ENCODE measurements at places on chromosomes 11 and 22.

GRCh38 chr11:16987205-16987568, 27.0 kb downstream of the PLEKHA7 start:
- no peak for DNase-seq

DNA sequence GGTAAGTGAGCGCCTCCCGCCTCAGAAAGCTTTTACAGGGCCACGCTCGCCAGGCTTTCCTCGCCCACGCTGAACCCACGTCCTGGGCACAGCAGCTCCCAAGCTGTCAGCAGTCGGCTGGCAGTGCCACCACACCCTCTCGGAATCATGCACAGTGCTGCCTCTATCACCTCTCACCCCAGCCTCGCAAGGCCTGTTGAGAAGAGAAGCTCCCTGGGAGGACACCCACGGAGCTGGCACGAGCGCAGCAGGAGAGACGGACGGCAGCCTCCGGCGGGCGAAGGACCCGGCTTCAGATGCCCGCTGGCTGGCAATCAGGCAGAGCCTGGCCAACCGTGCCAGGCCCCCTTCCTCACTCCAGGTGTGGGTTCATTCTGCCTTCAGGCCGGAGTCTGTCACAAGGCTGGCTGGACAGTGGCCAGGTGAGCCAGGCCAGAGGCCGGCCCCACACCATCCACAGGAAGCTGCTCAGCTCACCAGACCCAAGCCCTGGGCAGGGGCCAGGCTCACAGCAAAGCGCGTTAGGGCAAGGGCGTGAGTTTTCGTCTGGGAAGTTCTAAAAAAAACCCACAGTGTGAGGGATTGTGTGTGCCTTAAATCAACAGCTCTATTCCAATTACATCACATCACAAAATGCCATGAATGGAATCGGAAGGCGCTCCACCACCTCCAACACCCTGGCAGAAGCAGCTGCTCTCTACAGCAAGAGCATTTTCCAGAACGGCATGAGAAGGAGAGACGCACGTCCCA, 33.2 kb downstream of the TOLLIP start:
- no peak for DNase-seq

GRCh38 chr11:11148596-11148995, 204.5 kb downstream of the CSNK2A3 start:
- no peak for DNase-seq

- DNase-seq: no peak
Observed at GRCh38 chr11:109405671-109406070, 16.3 kb upstream of the C11orf87 start.

- DNase-seq: no peak
Observed at GRCh38 chr11:34341931-34342533, 15.8 kb downstream of the ABTB2 start.

DNA sequence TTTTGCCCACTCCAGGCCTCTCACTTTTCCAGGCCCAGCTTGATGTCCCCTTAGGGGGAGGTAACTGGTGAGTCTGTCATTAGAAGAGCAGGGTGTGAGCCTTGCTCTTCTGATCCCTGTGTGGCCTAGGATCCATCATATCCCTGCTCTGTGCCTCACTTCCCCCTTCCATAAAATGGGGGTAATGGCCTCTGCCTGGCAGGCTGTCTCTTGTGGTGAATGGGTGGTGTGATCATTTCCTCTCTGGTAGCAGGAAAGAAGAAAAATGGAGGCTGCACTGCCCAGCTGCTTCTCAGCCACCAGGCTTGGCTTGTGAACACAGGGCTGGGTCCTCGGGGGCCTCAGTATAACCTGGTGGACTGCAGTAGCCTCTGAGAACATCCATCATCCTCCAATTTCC, 5.6 kb downstream of the ARHGEF17 start:
- no peak for DNase-seq

GRCh38 chr11:8221917-8222495, 41.7 kb downstream of the LMO1 start:
- DNase-seq: no peak

- DNase-seq: no peak
Observed at GRCh38 chr11:76177250-76177686, 29.0 kb downstream of the WNT11 start.

GRCh38 chr11:73160005-73160760, 18.1 kb upstream of the FCHSD2 start:
- DNase-seq: no peak

DNA sequence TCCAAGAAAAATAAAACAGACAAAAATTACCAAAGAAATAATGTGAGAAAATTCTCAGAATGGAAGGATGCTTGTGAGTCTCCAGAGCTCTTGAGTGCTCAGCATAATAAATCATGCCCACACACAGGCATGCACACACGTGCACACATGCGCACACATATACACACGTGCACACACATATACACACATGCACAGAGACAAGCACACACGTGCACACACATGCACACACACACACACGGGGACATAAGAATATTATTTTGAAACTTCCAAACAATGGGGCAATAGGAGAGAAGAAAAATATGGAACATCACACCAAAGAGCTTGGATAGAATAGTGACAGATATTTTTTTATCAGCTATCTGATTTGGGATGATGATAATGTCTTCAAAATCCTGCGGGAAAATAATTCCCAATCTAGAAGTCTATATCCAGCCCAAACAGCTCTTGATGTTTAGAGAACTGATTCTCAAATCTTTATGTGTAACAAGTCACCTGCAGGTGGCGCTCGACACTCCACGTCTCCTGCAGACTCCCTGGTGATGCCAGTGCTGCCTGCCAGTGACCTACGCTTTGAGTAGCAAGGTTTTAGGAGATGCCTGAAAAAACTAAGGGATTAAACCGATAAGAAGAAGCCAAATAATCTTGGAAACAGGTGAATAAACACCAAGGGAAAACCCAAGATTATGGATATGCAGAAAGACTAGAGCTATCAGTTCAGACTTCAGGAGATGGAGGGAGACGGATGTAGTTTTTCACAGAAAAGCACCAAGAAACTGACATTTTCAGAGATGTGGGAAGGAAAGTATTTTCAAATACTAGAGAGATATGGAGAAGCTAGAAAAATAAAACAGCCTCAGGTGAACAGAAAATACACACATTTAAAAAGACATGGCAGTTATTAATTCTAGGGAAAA, 743.6 kb downstream of the ETS1 start:
- no peak for DNase-seq

- no peak for DNase-seq
Observed at GRCh38 chr11:115561116-115561515, 56.9 kb upstream of the CADM1 start.

- DNase-seq: peak; percentile 28
Observed at GRCh38 chr11:19938169-19938856, 222.0 kb downstream of the DBX1 start.

DNA sequence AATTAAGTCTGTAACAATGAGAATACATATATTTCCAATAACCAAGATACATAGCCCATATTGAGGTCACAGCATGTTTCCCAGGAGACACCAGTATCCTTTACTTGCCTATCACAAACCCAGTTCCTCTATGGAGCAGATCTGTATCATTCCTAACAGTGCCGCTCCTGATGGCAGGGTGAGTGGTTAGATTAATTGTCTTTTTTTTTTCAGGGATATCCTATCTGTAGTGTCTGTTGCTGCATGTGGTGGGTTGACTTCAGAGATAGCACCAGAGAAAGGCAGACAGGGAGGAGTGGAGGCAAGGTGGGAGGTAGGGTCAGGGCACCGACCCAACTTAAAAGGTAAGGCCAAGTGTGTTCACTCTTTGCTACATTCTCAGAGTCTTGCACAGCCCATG, 2.8 kb downstream of the MTNR1B start:
- no peak for DNase-seq

DNA sequence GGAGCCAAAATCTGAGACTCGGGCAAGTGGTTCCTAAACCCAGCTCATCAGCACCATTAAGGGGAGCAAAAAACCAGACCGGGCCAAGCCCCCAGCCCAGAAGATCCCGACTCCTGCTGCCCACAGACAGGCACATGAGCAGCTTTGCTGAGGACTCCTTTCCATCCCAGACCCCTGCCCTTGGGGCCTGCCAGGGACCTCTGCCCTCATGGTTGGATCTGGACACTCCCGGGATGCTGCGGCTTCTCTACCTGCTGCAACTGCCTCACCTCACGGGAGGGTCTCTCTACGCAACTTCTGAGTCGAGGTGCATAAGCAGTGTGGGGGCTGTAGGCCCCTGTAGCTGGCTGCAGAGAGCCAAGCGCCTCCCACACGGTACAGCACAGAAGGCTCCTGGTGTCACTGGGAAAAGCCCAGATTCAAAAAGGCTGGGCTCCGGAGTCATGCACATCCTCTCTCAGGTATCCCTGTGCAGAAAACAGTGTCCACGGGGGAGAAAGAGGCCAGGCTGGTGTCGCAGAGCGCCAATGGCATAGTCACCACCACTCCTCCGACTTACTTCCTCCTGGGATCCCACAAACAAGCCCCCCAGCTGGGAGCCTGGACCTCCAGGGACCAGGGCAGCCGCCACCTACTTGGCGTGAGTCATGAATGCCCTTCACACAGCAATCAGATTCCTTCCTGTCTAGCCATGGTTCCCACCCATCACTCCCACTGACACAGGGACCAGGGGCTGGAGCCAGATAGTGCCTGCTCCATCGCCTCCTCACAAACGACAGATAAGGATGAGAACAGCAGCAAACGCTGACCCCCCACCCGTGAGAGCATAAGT, 122.1 kb downstream of the BCR start:
- DNase-seq: no peak

- no peak for DNase-seq
Observed at GRCh38 chr11:87019613-87020271, 18.0 kb upstream of the TMEM135 start.

GRCh38 chr11:76201672-76202412, 4.5 kb downstream of the WNT11 start:
- DNase-seq: no peak

DNA sequence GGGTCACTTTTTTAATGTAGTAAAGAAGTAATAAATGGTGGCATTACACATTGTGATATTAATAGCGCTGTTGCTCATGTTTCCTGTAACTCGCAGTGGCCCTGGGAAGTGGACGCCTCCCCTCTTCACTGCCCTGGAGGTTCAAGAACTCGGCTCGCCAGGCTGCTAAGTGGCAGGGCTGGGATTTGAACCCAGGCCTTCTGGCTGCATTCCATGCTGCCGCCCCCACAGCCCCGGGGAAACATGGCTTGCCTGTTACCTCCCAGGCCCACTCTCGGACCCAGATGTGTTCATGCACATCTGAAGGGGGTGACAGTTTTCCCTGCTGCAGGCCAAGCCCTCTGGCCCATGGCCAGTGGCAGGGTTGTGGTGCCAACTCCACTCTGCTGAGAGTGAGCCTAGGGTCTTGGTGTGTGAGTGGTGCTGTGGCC, 25.0 kb upstream of the MGAT3 start:
- DNase-seq: no peak

DNA sequence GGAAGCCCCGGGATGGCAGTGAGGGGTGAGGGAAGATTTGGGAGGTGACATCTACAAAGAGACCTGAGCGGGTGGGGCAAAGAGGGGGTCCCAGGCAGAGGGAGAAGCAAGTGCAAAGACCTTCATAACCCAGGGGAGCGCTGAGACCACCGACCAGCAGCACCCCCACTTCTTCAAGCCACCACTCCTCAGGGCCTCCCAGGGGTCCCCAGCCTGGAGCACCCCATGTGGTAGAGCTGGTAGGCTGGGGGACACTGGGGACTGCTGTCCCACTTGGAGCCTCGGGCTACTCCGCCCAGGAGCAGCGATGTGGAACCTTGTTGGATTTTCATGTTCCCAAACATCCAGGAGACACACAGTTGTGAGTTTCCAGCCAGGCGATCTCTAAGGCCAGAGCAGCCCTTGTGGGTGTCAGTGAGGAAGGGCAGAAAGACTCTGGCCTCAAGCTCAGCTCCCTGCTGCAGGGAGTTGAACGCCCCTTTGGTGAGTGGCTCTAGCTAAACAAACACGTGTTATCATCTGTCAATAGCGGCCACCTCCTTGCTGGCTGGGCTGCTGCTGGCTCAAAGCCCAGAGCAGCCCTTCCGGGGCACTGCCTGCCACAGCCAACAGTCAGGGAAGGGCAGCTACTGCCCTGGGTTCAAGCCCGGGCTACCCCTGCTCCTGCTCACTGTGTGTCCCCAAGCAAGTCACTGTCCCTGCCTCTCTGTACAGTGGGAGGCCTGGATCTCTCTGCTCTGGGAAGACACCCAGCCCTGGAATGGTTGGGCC, 25.7 kb upstream of the CHKA start:
- no peak for DNase-seq

- no peak for DNase-seq
Observed at GRCh38 chr11:15969701-15970329, 386.5 kb downstream of the SOX6 start.

GRCh38 chr22:19022755-19023154, 86.7 kb upstream of the PRODH start:
- DNase-seq: no peak

DNA sequence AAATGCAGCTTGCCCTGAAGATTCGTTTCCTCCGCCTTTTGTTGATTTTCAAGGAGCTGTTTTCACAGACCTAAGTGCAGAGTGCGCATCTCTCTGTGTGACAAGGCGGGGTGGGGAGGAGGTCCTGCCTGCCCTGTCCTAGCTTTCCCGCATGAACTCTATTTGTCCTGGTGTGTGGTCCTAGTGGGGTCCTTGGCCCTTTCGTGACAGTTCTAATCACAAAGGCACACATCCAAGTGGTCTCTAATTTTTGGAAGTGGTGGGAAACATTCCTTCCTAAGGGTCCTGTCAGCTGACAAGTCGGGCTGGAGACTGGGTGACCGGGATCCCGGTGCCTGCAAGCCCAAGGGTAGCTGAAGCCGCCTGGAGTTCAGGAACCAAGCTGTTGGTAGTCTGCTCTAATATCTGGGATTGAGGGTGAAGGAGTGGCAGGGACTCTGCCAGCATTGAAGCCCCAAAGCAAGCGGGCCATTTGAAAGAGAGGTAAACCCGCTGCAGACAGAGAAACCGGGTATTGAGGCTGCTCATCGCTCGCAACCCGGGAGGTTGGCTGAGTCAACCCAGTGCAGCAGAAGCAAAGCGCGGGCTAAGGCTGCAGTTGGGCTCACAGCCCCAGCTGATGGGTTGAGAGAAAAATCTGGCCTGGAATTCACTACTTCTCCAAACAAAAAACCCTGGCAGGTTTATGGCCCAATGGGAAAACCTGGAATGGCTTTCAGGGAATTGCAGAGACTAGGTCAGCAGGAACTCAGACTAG, 28.1 kb upstream of the FBXO3 start:
- no peak for DNase-seq

DNA sequence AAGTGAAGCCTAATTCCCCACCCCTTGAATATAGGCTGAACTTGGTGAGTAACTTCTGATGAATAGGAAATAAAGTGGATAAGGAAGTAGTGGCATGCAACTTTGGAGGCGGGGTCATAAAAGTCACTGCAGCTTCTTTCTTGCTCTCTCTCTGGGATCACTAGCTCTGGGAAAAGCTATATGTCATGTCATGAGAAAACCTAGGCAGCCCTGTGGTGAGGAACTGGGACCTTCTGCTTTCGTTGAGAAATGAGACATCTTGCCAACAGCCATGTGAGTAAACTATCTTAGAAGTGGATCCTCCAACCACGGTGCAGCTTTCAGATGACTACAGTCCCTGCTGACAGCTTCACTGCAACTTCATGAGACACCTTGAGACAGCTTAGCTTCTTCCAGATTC, 15.7 kb downstream of the ZNF214 start:
- no peak for DNase-seq
